ENCODE measurements at places on chromosomes 6 and 20.

DNA sequence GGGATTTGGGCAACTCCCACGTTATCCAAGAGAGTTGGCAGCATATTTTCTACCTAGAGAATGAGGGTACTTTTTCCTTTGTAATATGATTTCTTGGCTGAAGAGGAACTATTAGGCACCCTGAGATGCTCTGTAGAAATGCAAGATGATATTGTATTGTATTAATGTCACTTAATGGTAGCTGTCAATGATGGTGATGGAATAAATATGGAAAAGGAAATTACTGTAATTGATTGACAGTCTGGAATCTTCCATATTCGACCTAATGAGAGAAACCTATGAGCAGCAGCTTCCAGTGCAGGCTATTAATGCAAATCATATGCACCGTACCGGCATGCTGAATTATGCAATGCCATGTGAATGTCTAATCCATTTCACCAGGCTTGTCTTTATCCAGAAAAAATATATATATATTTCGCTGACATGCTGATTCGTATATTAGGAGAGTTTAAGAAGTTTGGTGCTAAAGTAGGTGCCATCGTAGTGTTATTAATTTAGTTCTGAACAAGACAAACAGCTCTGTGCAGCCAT lies 494.2 kb upstream of the JARID2 start:
- DNase-seq, result no peak

- no peak for DNase-seq
Observed at GRCh38 chr6:131917318-131917717, 33.9 kb downstream of the CCN2 start.

DNA sequence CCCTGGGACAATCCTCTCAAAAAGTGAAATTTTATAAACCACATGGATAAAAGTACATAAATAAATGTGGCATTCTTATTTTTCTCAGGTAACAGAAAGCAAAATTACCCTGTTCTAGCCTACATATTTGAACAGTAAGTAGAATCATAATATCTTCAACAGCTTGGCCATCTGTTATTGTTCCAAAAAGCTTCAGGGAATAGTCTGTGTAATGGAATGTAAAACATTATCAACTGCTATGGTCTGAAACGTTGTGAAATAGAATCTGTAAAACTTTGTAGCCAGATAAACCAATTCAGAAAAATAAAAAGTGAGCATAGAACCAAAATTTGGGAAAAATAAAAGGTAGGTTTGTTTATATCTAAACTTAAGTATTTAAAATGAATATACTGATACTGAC lies 114.7 kb downstream of the THEMIS start:
- no peak for DNase-seq

- no peak for DNase-seq
Observed at GRCh38 chr6:108592371-108593337, 31.9 kb downstream of the FOXO3 start.

GRCh38 chr6:10886691-10887502 lies at the start of gene SYCP2L:
Gene SYCP2L (plus strand): TSS chr6:10887052. CDS start chr6:10887127, 75 bp downstream.
- DNase-seq, result peak; percentile 40

GRCh38 chr6:30960907-30961673 lies 20.3 kb downstream of the MUCL3 start:
- no peak for DNase-seq

DNA sequence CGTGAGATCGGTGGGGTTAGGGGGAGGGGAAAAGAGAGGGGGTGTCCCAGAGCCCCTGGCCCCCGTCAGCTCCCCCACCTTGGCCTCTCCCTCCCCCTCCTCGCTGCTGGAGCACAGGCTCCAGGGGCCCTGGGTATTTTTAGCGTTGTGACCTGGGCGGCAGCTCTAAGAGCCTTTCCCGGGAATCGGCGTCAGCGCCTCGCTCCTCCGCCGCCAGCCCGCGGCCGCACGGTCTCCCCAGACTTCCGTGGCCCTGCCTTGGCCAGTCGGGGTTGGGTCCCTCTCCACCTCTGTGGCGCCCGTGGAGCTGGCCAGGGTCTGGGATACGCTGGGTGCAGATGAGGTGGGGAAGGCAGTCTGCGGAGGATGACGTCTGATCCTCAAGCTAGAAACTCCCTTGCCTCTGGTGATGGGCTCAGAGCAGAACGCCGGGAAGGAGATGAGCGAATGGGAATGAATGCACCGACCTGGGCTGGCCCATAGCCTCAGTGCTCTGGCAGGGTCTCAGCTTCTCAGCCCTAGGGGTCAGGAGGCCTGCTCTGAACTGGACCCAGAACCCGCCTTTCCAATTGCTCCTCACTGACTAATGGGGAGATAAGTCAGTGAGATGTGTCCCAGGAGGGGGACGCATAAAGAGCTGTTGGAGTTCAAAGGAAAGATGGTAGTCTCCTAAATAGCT lies 883 bp upstream of the DBNDD2 start:
- no peak for DNase-seq

DNA sequence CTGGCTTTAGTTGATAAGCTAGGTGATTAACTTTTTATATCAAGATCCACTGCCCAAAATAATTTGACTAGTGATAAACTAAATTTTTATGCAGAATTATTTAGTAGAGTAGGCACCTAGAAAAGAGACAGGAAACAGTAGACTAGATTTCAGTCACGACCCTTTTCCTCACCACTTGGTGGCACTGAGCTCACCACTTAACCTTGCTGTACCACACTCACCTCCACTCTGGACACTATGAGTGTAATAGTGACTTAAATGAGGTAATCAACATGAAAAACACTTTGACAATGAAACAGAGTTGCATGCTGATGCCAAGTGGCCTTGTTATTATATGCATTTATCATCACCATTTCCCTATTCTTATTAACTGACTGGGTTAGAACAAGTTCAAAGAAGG lies 730.4 kb downstream of the KIF16B start:
- peak; percentile 12 for DNase-seq

DNA sequence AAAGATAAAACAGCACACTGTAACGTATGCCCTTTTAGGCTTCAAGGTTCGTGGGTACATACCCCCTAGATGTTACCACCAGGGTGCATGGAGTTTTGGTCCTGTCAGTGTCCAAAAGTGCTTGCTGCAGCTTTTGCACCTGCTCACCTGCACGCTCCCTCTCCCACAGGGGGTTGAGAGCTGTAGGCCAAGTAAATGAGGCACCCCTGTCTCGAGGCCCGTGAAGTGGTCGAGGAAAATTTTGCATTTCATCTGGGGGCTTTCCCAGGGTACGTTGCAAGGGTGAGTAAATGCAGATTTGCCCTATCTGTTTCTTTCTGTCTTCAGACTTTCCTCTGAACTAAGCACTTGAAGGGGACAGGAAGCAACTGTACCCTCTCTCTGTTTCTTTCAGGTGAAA lies 136.0 kb downstream of the THBS2 start:
- DNase-seq, result no peak

GRCh38 chr6:115319823-115320222 lies 740.9 kb downstream of the FRK start:
- no peak for DNase-seq

- DNase-seq, result no peak
Observed at GRCh38 chr6:25452031-25452430, 172.9 kb downstream of the CARMIL1 start.

- DNase-seq, result no peak
Observed at GRCh38 chr6:143322386-143322785, 128.1 kb downstream of the ADAT2 start.

GRCh38 chr6:140009286-140009685 lies 634.8 kb upstream of the CITED2 start:
- no peak for DNase-seq

- no peak for DNase-seq
Observed at GRCh38 chr6:14619419-14619781, 501.8 kb downstream of the CD83 start.

DNA sequence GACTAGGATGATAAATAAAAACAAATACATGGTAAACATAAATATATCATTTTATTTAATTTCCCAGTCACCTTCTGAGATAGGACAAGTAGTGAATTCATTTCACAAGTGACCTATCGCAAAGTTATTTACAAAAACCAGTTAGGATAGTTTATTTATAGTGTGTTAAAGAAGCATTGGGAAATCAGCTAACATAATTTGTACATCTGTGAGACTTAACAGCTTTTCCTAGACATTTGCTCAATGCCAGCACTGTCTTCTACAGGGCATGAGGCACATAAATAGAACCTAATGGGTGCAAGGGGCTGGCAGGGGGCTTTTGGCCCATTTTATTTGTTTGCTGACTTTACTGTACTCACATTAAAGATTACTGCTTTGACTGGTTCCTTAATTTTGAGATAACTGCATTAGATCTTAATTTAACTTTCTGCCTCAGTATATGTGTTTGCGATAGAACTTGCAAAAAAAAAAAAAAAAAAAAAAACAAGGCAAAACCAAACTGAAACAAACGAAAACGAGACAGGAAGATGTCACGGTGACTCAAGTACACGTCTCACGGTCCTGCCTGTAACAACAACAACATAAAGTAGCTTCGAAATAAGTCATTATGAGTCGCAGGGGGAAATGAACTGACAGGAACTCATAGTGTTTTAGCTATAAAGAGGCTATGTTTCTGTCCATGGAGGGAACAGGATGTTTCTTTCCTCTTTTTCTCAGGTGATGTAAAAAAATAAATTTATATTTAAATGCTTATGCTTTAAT lies 133.7 kb upstream of the GMDS start:
- DNase-seq, result peak; percentile 23

- no peak for DNase-seq
Observed at GRCh38 chr6:90151576-90152422, 144.8 kb downstream of the BACH2 start.

DNA sequence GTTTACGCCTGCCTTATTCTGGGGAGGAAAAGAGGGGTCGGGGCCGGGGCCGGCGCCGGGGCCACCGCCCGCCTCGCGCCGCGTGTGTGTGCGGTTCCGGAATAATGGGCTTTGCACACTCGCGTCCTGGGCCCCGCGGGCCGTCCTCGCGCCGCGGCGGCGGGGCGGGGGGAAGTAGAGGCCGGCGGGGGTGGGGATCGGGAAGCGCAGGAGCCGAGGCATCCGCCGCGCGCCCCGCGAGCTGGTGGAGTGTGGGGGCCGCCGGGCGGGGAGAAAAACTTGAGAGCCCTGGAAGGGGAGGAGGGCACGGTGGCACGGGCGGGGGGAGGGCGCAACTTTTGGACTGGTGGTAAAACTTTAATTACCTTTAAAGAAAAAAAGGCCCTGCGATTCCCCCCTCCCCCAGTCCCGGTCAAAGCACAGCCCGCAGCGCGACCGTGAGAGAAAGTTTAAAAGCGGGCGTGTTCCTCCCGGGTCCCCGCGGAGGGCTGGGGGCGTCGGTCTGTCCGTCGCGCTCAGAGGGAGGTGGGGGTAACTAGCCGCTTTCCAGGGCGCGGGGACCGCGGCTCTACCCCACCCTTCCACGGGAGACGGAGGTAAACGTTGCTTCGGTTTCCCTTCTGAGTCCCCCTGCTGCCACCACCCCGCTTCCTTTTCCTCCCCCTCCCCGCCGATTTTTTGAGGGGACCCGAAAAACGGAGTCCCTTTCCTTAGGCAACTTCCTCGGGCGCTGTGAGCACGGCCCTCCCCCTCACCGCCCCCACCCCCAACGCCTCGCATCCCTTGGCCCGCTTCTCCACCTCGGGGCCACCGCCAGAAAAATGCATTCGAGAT lies 1.9 kb downstream of the L3MBTL3 start:
- peak; percentile 38 for DNase-seq

DNA sequence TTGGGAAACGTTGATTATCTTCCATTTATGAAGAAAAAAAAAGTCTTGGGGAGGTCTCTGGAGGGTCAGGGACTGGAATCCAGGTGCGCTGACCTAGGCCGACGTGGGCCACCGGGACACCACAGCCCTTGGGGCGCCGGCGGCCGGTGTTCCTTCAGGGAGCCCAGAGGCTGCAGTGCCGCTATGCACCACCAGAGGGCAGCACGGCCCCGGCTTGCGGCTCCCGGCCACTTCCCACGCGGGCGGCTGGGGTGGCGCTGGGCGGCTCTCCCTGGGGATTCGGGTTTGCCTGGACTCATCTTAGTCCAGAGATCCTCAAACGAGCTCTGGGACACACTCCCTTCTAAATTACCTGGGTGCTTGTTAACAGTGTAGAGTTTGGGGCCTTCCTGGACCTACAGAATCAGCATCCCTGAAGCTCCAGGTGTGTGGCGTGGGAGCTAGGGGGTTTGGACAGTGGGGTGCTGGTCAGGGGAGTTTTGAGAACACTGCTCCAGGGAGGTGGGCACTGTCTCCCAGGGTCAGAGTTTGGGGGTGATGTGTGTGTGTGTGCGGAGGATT lies 23.0 kb upstream of the GTSF1L start:
- peak; percentile 84 for DNase-seq

DNA sequence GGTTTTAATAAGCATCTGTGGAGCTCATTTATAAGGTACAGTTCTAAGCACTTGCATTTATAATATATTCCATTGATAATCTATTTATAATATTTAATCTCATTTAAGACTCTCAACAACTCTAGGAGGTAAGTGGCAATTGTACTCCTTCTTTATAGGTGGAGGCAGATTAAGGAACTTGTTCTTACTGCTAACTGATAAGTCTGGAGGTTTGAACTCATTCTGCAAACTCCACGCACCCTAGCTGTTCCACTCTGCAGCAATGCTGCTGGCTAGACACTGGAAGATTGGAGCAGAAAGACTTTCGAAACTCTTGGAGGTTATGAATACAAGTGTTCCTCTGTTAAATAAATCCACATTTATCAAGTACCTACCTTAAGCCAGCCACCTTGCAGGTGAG lies 793 bp upstream of the HDAC2 start:
- DNase-seq, result no peak

GRCh38 chr20:49995586-49995985 lies 12.8 kb downstream of the SNAI1 start:
- no peak for DNase-seq

DNA sequence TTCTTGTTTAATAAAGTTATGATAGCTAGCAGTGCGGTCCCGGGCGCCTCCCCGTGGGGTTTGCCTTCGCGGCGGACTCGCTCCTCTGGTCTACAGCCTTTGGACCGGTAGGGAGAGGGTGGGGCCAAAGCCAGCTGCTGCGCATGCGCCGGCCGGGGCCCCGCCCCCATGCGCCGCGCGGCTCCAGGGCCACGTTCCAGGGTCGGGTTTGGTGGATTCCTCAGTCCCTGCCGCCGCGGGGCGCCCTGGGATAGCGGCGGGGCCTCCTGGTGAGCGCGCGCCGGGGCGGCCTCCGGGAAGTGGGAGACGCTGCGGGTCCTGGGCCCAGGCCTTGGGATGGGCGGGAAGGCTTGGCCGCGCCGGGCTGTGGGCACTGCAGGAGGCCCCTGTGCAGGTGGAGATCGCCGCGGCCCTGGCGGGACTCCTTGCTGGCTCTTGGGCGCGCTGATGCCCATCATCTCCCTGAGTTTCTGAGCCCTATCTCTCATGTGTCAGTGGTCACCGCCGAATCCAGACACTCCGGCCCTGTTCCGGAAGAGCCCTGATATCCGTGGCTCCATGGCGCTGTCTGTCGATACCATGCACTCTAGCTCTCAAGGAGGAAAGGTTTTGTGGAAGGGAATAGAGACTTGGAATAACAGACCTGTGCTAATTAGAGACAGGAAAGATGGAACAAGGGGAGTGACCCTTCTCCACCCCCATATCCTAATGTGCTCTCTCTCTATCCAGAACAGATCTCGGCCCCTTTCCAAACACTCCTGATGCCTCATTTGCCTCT lies at the start of gene VARS2:
Gene VARS2, plus strand, starts transcription at position 163 of the 778 bp plus-strand sequence. Its CDS starts 599 bp downstream, at position 762.
- DNase-seq, result peak; percentile 99

Measured in GM10248 (cell line).